SW 1271 (cell line): ENCODE measurements at places on chromosomes 7 and 10.

- no peak for DNase-seq
These were observed 8.9 kb downstream of the ANKMY2 start for GRCh38 chr7:16636555-16637101.

GRCh38 chr10:71268758-71269157 lies 50.3 kb upstream of the SLC29A3 start:
- no peak for DNase-seq

DNA sequence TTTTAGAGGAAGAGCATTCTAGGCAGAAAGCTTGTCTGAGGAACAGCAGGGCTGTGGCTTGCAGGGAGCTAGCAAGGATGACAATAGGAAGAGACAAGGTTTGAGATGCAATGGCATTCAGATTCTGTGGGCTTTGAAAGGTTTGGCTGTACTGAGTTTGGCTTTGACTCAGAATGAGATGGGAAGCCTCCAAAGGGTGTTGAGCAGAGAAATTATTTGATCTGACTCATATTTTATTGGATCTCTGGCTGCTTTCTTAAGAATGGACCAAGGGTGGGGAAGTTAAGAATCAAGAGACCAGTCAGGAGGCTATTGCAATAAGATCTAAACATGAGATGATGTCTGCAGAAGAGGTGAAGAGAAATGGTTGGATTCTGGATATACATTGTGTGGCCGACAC lies 273.2 kb downstream of the CDK14 start:
- no peak for DNase-seq

DNA sequence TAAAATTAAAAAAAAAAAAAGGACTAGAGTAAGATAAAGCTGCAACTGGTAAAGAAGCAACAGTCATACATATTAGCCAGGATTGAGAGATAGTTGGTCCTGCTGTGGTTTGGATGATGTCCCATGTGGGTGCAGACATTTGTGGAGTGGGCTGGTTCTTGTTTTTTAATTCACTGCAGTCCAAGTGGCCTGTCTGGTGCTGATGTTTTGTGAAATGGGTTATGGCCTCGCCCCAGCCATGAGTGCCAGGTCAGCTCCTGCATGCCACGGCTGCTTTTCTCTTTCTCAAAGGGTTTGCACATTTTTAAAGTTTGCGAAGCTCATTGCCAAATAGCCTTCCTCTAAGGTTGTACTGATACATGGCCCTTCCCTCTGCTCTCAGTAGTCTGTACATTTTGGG lies 14.1 kb upstream of the BTBD16 start:
- no peak for DNase-seq

DNA sequence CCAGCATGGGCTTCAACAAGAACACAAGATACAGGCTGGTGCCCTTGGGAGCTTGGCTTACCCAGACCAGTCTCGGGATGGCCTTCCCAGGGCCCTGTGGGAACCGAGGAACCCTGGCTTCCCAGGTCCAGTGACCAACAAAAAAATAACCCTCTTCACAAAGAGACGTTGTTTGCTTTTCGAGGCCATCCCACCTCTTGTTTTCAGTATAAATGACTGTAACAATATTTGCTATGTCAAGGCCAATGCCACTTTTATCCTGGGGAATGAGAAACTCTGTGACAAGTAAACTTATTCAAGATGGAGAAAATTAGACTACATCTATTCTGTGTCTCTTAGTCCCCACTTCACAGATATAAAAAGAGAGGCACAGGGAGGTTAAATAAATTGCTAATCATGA lies 138.8 kb downstream of the PRPF18 start:
- DNase-seq = no peak

DNA sequence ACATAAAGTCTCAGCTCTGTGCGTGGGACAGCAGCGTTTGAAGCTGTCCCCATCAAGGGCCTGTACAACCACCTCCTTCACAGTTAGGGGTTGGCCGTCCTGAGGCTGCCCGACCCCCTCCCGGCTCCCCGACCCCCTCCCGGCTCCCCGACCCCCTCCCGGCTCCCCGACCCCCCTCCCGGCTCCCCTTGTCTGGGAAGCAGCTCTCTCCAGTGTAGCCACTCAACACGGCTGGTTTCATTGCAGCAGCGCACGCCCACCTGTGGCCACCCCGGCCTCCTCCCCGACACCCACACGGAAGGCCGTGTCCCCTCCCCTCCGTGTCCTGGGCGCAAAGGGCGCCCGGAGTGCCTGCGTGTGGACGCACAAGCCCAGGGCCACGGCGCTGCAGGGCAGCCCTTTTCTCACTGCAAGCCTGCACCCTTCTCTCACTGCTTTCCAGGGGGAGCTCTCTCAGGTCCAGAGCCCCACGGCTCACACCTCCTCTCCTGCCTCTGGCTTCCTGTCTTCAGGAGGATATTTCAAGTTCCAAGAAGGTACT lies 20.9 kb upstream of the FAM20C start:
- no peak for DNase-seq

GRCh38 chr7:88457320-88457719 lies 150.6 kb upstream of the STEAP4 start:
- DNase-seq = no peak

GRCh38 chr10:58358947-58359346 lies 24.1 kb downstream of the UBE2D1 start:
- DNase-seq = no peak
